ENCODE measurements at places on chromosomes 5 and 9.
A peak's percentile ranks its signal among the peaks of the same experiment; 100 is the strongest.

DNA sequence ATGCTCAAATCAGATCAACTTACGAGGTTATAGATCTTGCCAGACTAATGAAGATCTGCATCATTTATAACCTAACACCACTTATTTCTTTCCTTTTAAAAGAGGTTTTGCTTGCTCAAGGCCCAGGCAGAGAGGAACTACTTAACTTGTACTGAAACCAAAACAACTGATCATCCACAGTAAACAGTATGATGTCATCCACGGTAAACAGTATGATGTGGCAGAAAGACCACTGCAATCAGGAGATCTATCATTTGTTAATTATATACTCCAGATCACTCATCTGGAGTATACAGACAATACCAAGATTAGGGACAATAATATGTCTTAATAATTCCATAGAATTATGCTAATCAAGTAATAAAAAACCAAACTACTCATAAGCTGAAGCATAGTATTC is 116.8 kb downstream of the ADAMTS6 start:
- H3K27ac ChIP-seq = no peak overlapping the region
- no peaks in the 10 kb centered on the region for H3K4me1 ChIP-seq
- no peak for DNase-seq
- no peaks in the 10 kb centered on the region for H3K36me3 ChIP-seq
- no peak overlapping the region for H3K4me3 ChIP-seq

- no peak overlapping the region for H3K4me3 ChIP-seq
- no peaks in the 10 kb centered on the region for H3K27me3 ChIP-seq
- DNase-seq = peak; percentile 37
- peaks cover 5% of the 10 kb centered on the region for H3K36me3 ChIP-seq
Observed at GRCh38 chr5:67156976-67157583, 39.5 kb downstream of the CD180 start.

GRCh38 chr9:137276473-137277328 is 825 bp upstream of the TOR4A start:
- H3K36me3 ChIP-seq = no peaks in the 10 kb centered on the region
- peaks cover 12% of the 10 kb centered on the region for H3K4me1 ChIP-seq
- H3K27ac ChIP-seq = no peak overlapping the region
- DNase-seq = no peak

- DNase-seq = no peak
- H3K4me1 ChIP-seq = no peaks in the 10 kb centered on the region
- no peaks in the 10 kb centered on the region for H3K36me3 ChIP-seq
- H3K27me3 ChIP-seq = peaks cover 45% of the 10 kb centered on the region
Observed at GRCh38 chr5:73858776-73859175, 232.8 kb downstream of the ARHGEF28 start.

GRCh38 chr5:74325866-74326265 is 314.7 kb downstream of the ENC1 start:
- H3K36me3 ChIP-seq = no peaks in the 10 kb centered on the region

DNA sequence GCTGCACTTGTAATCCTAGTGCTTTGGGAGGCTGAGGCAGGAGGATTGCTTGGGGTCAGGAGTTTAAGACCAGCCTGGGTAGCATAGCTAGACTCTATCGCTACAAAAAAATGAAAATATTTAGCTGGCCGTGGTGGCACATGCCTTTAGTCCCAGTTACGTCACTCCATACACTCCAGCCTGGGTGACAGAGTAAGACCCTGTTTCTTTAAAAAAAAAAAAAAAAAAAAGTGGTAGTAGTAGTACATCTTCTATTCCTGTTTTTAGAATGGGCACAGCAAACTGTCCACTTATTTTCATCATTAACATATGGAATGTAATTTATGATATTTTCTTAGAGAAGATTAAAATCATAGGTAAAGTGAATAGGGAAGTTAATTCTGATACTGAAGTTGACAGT is 48.2 kb downstream of the TRIO start:
- no peaks in the 10 kb centered on the region for H3K27me3 ChIP-seq
- no peak overlapping the region for H3K4me3 ChIP-seq
- H3K36me3 ChIP-seq = no peaks in the 10 kb centered on the region
- H3K4me1 ChIP-seq = no peaks in the 10 kb centered on the region
- no peak for DNase-seq
- H3K27ac ChIP-seq = no peak overlapping the region

DNA sequence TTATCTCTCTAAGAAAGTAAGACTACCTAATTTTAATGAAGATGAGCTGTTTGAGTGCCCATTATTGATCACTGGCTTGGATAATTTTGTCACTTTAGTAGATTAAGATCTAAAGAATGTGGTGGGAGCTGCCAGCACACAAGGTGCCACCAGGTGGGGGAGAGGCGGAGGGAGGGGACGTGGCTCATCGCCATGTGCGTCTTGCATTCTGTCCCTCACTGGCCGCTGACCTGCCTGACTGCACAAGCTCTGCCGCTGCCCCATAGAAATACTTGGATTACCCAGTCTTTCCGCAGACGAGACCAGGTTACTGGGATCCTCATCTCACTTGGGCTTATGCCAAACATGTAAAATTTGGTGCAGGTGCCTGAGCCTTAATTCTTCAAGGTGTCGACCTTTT is 37.6 kb downstream of the RHOBTB3 start:
- no peaks in the 10 kb centered on the region for H3K36me3 ChIP-seq
- H3K27me3 ChIP-seq = no peaks in the 10 kb centered on the region
- no peak overlapping the region for H3K4me3 ChIP-seq

GRCh38 chr5:124828731-124829234 is 82.3 kb upstream of the ZNF608 start:
- DNase-seq = no peak
- no peak overlapping the region for H3K4me3 ChIP-seq
- no peaks in the 10 kb centered on the region for H3K36me3 ChIP-seq
- no peak overlapping the region for H3K27ac ChIP-seq
- H3K4me1 ChIP-seq = no peaks in the 10 kb centered on the region
- no peaks in the 10 kb centered on the region for H3K27me3 ChIP-seq

GRCh38 chr5:42506662-42507061 is 83.4 kb downstream of the GHR start:
- no peak overlapping the region for H3K4me3 ChIP-seq
- H3K27me3 ChIP-seq = no peaks in the 10 kb centered on the region
- no peaks in the 10 kb centered on the region for H3K4me1 ChIP-seq
- H3K36me3 ChIP-seq = no peaks in the 10 kb centered on the region
- DNase-seq = no peak

- peaks cover 58% of the 10 kb centered on the region for H3K4me1 ChIP-seq
- DNase-seq = no peak
- peaks cover 6% of the 10 kb centered on the region for H3K36me3 ChIP-seq
- peak overlapping the region; percentile 93 for H3K27ac ChIP-seq
- H3K27me3 ChIP-seq = no peaks in the 10 kb centered on the region
Observed at GRCh38 chr9:97981846-97982682, 1.1 kb upstream of the ANP32B start.

DNA sequence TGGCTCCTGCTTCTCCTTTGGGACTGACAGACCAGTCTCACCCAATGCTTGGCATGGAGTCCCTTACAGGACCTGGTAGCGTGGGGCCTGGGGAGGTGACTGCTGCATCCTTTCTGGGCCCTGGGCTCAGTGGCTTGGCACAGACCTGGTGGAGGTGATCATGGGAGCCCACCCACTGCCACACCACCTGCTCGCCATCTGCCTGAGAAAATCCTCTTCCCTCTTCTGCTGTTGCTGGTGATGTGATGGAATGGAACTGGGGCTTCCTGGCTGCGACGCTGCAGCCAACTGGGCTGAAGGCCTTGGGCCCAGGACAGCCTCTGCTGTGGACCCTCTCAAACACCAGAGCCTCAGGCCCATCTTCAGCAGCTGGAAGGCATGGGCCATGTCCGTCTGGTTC is 122.5 kb upstream of the PANK3 start:
- DNase-seq = no peak
- H3K4me3 ChIP-seq = no peak overlapping the region
- H3K27me3 ChIP-seq = peaks cover 13% of the 10 kb centered on the region

DNA sequence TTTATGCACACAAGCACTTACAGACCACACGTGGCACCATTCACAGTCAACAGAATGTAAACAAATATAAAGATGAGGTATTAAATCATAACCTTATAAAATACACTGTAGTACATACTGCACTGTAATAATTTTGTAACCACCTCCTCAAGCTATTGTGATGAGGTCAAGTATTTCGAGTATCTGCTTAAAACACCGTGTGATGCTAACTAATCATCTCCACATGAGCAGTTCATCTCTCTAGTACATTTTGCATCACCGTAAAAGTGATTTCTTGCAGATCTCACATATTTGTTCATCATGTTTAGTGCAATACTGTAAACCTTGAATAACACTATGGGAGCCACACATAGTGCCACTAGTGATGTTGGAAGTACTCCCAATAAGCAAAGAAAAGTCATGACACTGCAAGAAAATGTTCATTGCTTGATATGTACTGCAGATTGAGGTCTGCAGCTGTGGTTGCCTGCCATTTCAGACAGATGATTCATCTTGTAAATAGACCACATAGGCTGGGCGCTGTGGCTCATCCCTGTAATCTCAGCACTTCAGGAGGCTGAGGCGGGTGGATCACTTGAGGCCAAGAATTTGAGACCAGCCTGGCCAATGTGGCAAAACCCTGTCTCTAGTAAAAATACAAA is 44.3 kb downstream of the FOXB2 start:
- no peaks in the 10 kb centered on the region for H3K36me3 ChIP-seq
- no peaks in the 10 kb centered on the region for H3K27me3 ChIP-seq
- no peak overlapping the region for H3K4me3 ChIP-seq
- H3K27ac ChIP-seq = no peak overlapping the region

DNA sequence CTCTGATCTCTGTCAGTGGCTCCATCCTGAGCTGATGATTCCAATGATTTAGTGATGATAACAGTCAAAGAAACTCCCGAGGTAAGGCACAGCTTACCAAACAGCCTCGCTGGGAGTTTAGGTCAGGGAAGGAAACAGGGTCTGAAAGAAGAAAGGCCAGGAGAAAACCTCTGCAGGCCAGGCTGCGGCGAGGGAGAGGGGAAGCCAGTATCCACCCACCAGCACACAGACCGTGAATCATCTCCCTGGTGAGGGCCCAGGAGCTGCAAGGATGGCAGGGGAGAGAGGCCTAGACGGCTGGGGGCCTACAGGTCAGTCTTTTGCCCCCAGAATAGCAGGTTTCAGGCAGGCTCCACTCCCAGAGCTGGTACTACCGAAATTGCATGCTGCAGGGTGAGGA is 590.5 kb downstream of the CCDC171 start:
- H3K27me3 ChIP-seq = no peaks in the 10 kb centered on the region
- no peaks in the 10 kb centered on the region for H3K36me3 ChIP-seq
- no peak overlapping the region for H3K4me3 ChIP-seq

DNA sequence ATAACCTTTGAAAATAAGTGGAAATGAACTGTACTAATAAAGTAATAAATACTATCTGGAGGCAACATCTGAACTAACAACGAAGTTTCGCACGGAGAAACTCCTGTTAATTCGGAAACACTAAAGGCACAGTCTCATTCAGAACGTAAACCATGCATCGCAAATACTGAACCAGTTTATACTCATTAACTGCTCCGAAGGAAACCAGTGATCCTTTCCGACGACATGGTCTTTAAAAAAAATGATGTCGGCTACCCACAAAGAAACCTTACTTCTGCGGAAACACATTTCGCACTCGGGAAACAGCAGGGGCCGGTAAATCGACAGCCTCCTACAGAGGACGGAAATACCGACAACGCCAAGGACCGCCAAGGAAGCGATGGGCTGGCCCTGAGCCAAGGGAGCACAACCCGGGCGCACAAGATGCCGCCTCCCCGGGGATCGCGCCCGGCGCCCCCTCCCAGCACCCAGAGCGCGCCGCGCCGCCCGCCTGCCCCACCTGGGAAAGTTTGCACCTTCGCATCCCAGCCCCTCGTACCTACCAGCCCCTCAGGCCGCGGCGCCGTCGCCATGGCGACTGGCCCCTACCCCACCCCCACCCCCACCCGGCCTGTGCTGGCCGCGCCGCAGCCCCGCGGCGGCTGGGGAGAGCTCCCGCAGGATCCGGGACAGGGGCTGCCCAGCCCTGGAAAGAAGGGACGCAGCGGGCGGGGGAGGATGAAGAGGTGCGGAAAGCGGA is 732 bp downstream of the PRKAA1 start:
- peak overlapping the region; percentile 85 for H3K4me3 ChIP-seq
- peaks cover 3% of the 10 kb centered on the region for H3K36me3 ChIP-seq
- peak overlapping the region; percentile 87 for H3K27ac ChIP-seq

DNA sequence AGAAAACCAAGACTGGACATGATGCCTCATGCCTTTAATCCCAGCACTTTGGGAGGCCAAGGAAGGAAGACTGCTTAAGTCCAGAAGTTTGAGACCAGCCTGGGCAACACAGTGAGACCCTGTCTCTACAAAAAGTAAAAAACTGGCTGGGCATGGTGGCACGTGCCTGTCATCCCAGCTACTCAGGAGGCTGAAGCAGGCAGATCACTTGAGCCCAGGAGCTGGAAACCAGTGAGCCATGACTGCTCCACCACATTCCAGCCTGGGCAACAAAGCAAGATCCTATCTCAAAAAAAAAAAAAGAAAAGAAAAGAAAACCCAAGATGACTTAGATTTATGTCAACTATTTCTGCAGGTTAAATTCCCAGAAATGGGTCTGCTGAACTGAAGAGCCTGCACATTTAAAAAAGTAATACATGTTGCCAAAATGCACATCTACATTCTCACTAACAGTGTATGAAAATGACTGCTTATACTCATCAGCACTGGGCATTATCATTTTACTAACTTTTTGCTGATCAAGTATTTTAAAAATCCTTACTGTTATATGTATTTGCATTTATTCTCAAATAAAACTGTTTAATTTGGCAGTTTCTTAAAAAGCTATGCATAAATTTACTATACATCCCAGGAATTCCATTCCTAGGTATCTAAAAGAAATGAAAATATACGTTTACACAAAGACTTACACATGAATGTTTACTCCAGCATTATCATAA is 14.3 kb downstream of the ERMP1 start:
- no peak overlapping the region for H3K27ac ChIP-seq
- H3K36me3 ChIP-seq = peaks cover 8% of the 10 kb centered on the region
- H3K4me3 ChIP-seq = no peak overlapping the region
- no peak for DNase-seq
- H3K27me3 ChIP-seq = no peaks in the 10 kb centered on the region
